ENCODE measurements at places on chromosomes 3 and 15. TPM values are rescaled to one million over a fixed set of nuclear protein-coding genes. Genes with fewer than 3 reads are reported as not detected.

The KY gene
- not detected for total RNA-seq

The SLC51A gene
- 0.14 TPM for total RNA-seq

The FAM227B gene
- 1.6 TPM for total RNA-seq

The SCN11A gene
- not detected for total RNA-seq

The PPP2R3A gene
- total RNA-seq, result 6.8 TPM

The UNC13C gene
- not detected for total RNA-seq

The CSPG5 gene
- not detected for total RNA-seq

The ASB7 gene
- 9.5 TPM for total RNA-seq

The CP gene
- 1.1 TPM for total RNA-seq

The GOLGA6B gene
- total RNA-seq, result not detected

The AMIGO3 gene
- 0.19 TPM for total RNA-seq

The LACTB gene
- 12.5 TPM for total RNA-seq

The FBXO40 gene
- not detected for total RNA-seq

The LTK gene
- 0.35 TPM for total RNA-seq

The PXYLP1 gene
- total RNA-seq, result 4.4 TPM

The TBC1D5 gene
- 46.7 TPM for total RNA-seq

The SLC28A2 gene
- not detected for total RNA-seq

The CASR gene
- total RNA-seq, result not detected

The TGM5 gene
- 0.92 TPM for total RNA-seq

The CAPN3 gene
- 1.5 TPM for total RNA-seq

The THBS1 gene
- 613 TPM for total RNA-seq

The EXD1 gene
- not detected for total RNA-seq

The ALG1L2 gene
- not detected for total RNA-seq

The COL7A1 gene
- 294 TPM for total RNA-seq

Data from airway epithelial cell (primary cell).